ENCODE measurements at places on chromosomes 12 and 14. TPM values are rescaled to one million over a fixed set of nuclear protein-coding genes. Genes with fewer than 3 reads are reported as not detected.
A peak's percentile ranks its signal among the peaks of the same experiment; 100 is the strongest.

- no peak for DNase-seq
These were observed 19.1 kb downstream of the KICS2 start for GRCh38 chr12:64203036-64203435.

DNA sequence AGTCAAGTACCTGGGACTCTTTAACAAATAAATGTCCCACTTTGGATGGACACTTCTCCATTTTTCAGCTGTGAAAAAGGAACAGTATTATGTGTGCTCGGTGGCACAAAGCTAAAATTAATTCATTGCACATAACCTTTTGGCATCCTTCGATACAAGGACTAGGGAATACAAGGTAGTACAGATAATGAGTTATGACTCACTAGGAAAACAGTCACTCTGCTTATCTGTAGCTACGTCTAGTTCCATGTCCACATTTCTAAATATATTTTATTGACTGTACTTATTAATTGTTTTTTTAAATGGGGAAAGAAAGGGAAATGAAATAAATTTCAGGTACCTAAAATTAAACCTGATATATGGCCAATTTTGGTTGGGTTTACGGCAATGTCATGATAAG, 35.2 kb upstream of the RIC8B start:
- no peak for DNase-seq

DNA sequence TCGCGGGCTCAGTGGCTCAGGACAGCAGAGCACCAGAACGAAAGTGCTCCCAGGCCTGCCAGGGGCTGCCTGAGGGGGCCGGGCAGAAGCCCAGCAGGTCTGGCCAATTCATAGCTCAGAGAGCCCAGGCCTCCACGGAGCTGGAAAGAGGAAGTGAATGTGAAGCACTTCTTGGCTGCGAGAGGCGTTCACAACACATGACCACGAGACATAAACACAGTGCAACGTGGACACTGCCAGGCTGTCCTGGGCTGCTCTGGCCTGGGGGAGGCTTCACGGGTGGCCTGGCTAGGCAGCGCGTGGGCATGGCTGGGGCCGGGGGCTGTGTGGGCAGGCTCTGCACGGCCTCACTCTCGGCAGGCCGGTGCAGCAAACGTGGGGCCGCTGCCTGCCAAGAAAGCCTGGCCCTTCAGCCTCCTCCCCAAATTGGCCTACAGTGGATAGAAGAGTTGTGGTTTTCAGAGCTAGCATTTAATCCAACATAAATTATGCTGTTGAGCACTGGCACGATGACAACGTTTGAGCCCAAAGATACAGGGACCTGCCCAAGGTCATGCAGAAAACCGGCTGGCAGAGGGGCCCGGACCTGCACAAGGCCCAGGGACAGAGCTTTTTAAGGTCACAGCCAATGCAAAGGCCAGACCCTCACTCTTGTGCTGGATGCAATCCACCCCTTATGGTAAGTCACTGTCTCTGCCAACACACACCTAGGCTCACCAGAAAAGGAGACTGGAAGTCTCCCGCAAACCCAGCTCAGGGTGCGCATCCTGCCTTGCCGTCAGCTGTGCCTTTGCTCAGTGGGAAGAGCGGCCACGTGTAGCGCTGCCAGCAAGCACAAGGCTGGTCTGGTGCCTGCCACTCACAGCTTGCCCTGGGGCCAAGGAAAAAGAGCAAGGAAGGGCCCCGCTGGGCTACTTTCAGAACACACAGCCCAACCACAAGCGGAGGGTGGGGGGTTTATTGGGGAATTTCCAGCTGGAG, 8.6 kb downstream of the SLC25A29 start:
- DNase-seq = peak; percentile 30

DNA sequence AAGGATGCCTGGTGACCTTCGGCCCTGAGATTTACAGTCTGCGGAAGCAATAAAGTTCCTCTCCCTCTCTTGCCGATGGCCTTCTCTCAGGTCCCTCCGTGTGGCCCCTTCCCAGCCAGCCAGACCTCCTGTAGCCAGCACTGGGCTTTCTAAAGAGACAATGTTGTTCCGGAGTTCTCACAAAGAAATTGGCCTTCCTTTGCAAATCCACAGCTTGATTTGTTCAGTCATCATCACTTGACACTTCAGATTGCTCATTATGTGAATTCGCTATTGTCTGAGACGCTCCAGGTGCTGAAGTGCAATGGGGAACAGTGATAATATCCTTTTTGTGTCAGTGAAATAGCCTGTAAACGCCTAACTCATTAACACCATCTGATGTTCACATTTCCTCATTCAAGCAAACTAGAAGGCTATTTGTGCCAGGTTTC, 43.7 kb upstream of the GPHB5 start:
- DNase-seq = no peak

- no peak for DNase-seq
These were observed 16.3 kb upstream of the MYO1H start for GRCh38 chr12:109331301-109331952.

GRCh38 chr14:23729720-23730387, 93.7 kb downstream of the DHRS2 start:
- no peak for DNase-seq

DNA sequence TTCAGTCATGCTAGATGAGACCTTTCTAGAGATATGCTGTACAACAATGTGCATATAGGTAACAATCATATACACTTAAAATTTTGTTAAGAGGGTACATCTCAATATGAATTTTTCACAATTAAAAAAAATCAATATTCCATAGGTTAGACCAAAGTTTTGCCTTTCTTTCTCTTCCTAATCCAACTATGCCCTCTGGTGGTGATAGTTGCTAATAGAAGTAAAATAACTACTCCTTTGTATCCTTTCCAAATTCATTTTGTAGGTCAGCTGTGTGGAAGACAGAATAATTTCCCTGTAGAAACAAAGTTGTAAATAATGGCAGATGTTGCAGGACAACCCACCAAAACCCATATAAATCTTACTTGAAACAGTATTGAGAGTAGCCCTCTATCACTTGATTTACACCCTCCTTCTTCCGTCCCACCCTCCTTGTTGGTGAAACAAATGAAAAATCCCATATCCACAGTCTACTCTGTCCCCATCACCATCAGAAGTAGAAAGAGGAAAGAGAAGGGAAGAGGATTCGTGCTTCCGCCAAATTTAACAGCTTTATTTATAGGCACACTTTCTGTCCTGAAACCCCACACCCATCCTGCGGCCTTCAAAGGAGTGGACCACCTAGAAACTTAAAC, 34.2 kb upstream of the KICS2 start:
- no peak for DNase-seq

GRCh38 chr14:20630340-20631022, 11.0 kb downstream of the OR6S1 start:
- no peak for DNase-seq

- peak; percentile 9 for DNase-seq
These were observed 795.4 kb upstream of the MGAT4C start for GRCh38 chr12:87051621-87052020.

DNA sequence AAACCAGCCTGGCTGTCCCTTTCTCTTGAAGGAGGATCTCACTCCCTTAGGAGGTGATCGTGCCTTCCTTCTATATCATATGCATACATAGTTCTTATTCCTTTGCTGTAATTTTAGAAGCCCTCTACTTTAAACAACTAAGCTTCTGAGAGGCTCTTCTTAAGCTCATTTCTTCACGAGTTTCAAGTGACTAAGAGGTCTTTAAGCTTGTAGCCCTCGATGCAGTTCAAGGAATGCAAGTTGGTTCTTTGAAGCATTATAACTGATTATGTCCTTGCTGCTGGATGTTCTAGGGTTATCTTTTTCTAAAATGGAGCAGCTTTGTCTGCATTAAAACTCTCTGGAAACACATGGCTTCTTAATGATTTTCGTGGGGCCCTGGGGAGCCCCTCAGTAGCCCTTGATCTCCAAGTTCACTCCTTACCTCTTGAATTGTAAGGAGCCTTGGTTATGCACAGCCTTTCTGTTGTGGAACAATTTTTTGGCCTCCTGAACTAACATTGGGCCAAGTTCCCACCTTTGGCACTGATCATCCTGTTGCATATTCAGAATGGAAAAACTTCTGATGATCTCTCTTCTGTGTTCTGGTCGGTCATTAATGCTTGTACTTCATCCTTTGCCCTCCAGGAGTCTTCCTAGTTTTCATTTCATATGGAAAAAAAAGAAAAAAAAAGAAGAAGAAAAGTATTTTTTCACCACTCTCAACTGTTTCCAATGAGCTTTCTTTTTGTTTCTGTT, 12.6 kb downstream of the RASSF8 start:
- DNase-seq = no peak

DNA sequence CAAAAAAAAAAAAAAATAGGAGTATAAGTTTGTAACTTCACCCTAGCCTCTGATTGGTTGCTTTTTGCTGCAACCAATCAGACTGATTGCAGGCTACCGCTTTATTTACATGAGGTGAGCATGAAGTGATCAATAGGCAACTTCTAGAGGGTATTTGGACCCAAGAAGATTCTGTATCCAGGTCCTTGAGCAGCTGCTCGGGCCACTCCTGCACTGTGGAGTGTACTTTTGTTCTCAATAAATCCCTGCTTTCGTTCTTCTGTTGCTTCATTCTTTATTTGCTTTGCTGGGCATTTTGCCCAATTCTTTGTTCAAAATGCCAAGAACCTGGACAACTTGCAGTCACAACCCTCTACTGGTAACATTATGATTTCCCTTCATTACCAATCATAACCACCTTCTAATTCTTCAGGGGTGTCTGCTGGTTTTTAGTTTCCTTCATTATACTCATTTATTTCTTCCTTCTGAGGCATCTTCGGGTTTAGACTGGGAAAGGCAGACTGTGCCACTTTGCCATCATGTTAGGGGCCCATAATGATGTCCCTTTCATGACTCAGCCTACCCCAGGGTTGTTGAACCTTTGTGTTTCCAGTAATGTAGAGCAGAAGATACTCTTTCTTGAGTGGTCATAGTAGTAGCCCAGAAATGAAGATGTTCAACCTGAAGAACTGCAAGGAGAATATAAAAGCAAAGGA, 43.4 kb upstream of the LIMA1 start:
- no peak for DNase-seq

DNA sequence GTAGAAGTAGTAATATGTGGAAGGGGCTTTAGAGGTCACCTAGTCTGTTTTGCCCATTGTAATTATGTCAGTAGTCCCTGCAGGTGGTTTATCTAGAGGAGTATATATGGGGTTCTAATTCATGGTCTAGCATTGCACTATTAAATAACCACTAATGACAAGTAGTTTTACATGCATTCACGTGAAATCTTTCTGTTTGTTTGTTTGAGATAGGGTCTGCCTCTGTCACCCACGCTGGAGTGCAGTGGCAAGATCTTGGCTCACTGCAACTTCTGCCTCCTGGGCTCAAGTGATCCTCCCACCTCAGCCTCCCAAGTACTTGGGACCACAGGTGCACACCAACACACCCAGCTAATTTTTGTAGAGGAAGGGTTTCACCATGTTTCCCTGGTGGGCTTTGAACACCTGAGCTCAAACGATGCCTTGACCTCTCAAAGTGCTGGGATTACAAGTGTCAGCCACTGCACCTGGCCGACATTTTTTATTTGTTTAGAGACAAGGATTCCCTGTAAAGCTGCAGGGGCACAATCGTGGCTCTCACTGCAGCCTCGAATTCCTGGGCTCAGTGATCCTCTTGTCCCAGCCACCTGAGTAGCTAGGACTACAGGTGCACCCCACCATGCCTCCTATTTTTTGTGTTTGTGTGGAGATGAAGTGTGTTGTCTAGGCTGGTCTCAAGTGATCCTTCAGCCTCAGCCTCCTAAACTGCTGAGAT, 12.0 kb upstream of the PSEN1 start:
- DNase-seq = no peak

DNA sequence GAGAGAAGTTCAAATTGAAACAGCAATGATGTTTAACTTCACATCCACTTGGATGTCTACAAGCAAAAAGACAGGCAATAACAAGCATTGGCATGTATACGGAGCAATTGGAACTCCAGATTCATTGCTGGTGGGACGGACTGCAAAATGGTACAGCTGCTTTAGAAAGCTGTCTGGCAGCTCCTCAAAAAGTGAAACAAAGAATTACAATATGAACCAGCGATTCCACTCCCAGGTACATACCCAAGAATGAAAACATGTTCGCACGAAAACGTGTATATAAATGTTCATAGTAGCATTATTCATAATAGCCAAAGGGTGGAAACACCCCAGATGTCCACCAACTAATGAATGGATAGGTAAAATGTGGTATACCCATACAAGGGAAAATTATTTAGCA, 125.7 kb downstream of the HMGA2 start:
- DNase-seq = no peak

DNA sequence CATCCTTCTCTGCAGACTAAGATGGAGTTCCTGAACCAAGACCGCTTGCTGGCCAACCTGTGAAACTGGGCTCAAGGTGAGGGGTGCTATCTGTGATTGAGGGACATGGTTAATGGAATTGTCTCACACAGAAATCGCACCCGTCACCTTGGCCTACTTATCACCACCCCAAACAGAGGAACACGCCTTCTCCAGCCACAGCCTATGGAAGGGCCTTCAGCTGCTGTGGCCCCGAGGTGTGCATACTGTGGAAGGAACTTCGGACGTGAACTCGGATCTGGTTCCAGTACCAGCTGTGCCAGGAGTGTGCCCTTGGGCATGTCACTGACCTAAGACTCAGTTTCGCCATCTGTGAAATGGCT, 44.4 kb downstream of the EVL start:
- no peak for DNase-seq

DNA sequence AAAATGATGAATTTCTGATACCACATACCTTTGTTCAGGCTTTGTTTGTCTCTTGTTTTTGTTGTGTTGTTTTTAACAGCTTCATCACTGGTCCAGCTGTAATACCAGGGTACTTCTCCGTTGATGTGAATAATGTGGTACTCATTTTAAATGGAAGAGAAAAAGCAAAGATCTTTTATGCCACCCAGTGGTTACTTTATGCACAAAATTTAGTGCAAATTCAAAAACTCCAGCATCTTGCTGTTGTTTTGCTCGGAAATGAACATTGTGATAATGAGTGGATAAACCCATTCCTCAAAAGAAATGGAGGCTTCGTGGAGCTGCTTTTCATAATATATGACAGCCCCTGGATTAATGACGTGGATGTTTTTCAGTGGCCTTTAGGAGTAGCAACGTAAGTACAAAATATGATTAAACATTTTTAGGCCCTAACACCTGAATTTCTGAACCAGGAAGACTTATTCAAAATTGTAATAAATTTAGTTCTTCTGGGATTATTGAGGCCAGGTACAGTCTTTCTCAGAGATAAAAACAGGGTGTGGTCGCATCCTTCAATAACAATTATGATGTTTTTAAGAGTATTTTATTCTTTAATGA, 22.4 kb downstream of the RXYLT1 start:
- DNase-seq = no peak

DNA sequence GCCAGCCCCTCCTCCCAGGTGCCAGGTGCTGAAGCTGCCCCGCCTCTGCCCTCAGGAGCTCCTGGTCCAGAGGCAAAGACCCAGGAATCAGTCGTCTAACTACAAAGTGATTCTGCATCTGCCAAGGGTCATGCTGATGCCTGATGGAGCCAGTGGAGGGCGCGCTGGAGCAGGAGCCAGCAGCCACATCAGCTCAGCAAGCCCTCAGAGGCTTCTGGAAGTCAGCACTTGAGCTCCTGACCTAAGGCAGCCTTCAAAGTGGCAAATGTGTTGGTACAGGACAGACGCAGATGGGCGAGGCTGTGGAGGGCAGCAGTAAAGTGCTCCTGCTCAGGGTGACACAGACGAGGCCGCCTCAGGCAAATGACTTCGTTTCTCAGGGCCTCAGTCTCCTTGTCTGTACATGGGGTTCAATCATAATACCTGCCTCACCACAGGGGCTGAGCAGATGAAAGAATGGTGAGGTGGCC, 10.9 kb downstream of the C12orf43 start:
- DNase-seq = no peak

The AKAP5 gene
- 1.3 TPM for total RNA-seq

The PEBP1 gene
- total RNA-seq = 109 TPM

The TRPV4 gene
- total RNA-seq = 4.2 TPM
